LoVo (cell line): ENCODE measurements at places on chromosomes 1 and 21.

DNA sequence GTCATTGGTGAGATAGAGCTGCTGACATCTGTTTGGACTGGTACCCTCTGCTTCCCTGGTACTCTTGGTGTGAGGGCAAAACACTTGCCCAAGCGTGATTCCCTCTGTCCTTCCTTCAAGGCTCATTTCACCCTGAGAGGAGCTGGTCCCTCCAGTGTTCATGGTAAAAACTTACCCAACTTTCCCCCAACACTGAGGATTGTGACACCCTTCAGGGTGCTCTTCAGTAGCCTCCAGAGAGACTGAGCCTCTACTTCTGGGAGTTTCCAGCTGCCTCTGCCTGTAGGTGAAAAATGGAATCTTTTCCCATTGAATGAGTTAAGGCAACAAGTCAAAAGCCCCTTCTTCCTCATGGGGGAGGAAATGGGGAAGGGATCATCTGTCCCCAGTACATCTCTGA lies 9.6 kb downstream of the CCDC190 start:
- no peak for DNase-seq

- no peak for DNase-seq
Observed at GRCh38 chr1:189432753-189433152, 1044.9 kb downstream of the BRINP3 start.

GRCh38 chr21:45439901-45440461 lies 35.0 kb downstream of the COL18A1 start:
- no peak for DNase-seq

DNA sequence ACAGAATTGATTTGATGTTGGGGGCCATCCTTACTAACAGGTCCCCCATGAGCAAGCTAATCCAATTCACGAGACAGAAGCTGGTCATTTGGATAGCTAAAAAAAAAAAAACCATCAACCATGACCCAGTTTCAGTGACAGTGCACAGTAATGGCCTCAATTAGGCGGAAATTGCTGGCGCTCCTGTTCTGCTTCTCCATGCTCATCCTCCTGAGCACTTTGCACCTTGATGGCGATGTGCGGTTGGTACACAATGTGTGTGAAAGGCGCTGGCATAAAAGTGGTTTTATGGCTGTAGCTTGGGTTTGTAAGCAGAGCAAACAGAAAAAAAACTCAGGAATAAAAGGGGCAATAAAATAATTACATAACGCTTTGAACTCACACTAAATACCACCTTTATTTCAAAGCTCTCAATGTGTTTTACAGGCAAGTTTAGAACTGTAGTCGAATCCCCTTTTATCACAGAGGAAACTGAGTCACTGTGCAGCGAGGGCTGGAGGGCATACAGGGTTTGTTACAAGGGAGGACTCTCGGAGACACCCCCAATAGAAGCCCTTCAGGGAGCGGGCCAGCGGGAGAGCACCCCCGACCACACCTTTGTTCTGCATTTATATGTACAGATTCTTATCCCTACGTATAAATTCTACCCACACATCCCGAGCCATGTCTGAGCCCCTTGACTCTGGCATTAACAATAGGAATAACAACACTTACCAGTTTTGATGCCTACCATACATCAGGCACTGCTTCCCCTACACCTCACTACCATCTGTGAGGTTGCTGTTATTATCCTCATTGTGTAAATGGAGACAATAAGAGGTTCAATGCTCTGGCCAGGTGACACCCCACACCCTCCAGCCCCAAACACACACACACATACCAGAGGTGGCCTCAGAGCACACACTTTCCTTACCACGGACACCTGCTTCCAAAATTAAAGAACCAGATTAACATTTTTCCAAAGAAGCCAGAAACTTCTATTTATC lies 213.5 kb upstream of the IRF2BP2 start:
- peak; percentile 88 for DNase-seq

DNA sequence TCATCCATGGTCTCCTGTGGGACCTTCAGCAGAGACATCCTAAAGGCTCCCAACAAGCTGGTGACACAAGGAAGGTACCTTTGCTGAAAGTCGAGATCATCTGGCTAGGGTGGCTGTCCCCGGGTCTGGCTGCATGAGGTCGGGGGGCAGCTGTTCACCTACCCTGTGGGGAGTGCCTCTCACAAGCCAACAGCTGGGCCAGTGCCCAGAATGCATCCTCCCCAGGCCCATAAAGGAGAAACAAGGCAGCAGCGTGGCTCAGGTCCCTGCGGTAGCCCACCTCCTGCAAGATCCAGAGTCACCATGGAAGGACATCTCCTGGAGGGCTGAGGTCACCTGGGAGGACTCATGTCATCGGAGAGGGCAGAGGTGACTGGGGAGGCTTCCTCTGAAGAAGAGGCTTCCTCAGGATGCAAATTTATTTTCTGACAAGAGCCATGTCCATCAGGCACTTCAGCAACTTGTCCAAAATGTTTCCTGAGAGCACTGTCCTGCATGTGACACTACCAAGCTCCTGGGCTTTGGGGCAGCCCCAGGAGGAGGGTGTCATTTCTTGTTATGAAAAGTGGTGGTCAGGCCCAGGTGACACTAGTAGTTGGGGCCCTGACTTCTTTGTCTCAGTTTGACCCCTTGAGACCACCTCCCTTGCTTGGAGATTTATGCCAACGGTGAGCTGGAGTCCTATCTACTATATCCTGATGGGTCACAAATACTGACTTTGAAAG lies 6.7 kb upstream of the SMYD3 start:
- DNase-seq = no peak

GRCh38 chr1:154842635-154843034 lies 27.4 kb downstream of the KCNN3 start:
- no peak for DNase-seq

DNA sequence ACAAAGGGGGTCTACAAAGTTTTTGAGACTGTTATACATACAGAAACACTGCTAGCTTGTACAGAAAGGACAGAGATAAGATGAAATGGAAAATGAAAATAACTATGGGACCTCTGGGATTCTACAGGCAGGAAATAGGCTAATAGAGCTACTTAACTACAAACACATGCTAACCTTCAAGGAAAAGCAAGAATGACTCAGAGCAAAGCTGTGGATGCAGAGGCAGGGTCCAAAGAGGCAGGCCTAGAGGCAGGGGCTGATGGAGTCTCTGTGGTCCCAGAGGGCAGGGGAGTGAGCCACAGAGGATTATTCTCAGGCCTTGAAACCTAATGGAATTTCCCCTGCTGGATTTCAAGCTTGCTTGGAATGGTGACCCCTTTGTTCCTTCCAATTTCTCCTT lies 18.7 kb upstream of the GOLT1A start:
- DNase-seq = no peak

- DNase-seq = no peak
Observed at GRCh38 chr1:189121941-189122340, 1355.7 kb downstream of the BRINP3 start.

DNA sequence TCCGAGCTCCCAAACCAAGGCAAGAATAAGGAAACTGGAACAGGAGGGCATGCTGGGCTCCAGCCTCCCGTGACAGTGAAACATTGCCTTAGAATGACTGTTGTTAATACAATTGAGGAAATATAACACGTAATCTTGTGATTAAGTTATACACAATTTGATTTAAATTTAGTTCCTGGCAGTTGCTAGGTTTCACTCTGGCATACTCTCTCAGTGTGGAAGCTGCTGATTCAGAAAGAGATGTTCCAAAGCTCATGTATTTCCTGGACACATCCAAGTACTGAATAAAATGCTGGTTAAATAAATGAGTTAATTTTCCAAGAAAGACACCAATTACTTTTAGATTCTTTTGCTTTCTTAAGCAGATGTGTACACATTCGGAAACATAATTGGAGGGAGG lies 176.1 kb downstream of the GRIK1 start:
- no peak for DNase-seq

GRCh38 chr1:112674986-112675727 lies 698 bp downstream of the MOV10 start:
- peak; percentile 21 for DNase-seq

DNA sequence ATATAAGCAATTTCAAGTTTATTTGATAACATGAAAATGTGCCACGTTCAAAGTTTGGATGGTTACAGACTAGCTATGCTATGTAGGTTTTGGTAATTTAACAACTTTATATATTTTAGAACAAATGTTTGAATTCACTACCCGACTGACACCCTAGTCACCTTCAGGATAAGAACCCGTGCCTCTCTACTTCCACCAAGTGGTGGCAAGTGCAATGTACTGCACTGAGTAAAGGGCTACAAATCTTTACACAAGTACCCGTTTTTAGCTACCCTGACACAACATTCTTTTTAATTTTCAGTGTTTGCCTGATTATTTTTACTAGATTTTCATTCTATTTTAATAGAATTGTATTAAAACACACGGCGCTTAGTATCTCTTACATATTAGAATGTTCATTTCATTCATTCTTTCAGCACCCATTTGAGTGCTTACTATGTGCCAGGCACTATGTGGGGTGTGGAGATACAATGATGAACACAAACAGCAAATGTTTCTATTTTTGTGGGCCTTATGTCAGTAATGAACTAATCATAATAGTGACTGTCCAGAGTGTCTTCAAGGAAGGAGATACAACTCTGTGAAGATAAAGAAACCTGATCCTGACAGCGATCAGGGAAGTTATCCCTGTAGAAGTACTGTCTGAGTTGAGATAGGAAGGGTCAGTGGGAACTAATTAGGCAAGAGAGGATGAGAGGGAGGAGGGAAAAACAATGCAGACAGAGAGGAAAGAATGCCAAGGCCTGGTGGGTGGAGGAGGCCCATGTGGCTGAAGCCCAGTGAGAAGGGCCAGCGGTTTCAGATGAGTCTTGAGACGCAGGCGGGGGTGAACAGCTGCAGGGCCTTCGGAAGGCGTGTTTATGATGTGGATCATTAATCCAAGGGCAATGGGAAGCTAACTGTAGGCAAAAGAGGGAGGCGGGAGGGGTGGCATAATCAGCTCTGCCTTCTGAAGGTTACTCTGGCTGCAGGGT lies 3.8 kb downstream of the LCA5L start:
- peak; percentile 41 for DNase-seq

DNA sequence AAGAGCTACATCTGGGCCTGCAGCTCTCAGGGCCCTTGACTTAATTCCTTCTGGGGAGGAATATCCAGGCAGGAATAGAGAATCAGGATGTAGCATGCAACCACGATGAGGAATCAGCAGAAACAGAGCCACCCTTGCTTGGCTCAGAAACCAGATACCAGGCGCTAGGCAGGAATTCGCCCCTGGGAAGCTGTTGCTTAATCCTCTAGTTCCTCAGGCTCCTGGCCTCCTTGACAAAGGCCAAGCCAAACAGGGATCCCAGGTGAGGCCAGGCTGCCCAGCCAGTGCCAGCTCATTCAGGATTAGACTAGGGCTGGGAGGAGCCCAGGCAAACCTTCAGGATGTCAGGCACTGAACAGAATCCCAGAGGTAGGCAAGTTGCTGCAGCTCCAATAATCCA lies 48.2 kb upstream of the IRF2BP2 start:
- peak; percentile 52 for DNase-seq

- DNase-seq = peak; percentile 50
Observed at GRCh38 chr1:155938220-155938627, 3.2 kb upstream of the RXFP4 start.

DNA sequence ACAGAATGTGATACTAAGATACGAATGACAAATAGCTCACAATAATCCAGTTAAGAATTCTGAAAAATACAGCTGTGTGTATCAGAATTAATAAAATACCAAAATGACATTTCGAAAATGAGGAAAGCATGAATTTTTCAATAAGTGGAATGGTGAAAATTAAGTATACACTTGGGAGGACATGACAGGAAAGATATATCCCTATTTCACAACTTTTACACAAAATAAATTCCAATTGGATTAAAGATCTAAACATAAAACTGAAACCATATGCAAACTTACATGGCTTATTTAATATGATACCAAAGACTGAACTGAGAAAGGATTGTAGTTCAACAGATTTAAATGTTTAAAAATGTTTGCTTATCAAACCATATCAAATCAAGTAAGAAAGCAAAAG lies 510.4 kb upstream of the ADAMTS5 start:
- no peak for DNase-seq

DNA sequence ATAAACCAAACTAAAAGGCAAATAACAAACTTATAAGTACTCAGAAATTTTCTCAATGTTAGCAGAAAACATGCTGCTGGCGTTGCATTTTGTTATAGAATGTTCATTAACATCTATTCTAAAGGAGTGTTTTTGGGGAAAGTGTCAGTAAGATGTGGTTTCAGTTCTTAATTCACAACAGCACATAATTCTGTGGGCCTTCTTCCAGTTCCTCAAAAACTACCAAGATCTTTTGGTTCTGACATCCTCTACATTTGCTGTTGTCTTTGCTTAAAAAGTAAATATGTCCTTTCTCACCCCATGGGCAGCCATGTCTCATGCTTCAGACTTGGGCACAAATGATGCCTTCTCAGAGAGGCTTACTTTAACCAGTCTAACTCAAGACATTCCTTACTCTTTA lies 152.5 kb downstream of the CDC7 start:
- DNase-seq = no peak

DNA sequence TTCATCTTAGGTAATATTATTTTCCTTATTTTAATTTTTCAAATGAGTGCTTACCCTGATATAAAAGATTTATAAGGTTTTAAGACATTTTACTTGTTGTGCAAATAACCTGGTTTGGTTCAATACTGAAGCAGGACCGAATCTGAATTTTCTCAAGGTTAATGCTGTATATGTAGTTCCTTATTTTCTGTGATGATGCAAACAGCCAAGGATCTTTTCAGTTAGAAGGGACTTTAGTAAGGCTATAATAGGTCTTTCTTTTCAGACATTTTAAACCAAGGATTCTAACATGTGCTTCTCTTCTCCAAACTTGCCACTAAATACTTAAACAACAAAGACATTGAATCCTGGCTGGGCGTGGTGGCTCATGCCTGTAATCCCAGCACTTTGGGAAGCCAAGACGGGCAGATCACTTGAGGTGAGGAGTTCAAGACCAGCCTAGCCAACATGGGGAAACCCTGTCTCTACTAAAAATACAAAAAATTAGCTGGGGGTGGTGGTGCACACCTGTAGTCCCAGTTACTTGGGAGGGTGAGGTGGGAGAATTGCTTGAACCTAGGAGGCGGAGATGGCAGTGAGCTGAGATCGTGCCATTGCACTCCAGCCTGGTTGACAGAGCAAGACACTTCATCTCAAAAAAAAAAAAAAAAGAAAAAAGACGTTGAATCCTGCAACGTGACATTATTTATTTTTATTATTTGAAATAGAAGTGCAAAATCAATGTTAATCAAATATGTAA lies 3.2 kb upstream of the ARPC5 start:
- DNase-seq = no peak

GRCh38 chr1:184296466-184297243 lies 90.2 kb upstream of the C1orf21 start:
- DNase-seq = no peak
